NT2/D1 (cell line): ENCODE measurements at places on chromosomes 2 and 18.

DNA sequence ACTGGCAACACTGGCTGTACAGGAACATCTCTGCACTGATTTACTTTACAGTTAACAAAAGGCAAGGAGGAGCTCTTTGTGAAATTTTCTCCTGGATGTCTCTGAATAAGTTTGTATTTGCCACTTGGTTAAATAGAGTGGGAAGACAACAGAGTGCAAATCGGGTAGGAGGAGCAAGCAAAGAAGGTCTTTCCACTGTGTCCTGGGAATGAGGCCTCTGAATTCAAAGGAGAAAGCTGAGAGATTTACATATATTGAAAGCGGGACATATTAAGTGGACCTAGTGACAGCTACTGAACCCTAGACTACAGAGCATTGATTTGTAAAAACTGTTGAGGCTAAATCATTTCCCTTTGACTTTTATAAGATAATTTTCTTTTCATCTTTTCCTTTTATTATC is 117.4 kb upstream of the CHRNA1 start:
- no peak for DNase-seq

DNA sequence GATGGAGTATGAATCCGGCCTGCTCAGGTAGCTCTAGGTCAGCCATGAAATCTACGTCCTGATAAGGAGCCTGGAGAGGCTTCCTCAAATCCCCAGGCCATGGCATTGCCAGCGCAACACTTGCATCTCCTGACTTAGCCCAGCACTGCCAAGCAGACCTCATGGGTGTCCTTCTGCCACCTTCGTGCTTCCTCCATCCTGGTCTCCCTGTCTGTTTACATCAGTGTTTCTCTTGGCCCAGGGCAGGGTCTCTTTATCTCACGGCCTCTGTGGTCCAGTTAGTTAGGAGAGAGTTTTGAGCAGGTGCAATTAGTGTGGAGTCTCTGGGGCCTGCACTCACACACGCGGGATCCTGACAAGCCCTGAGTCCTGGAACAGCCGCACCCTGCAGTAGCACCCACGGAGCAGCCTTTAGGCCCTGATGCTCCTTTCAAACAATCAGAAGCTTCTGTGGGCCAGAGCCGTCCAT is 193.1 kb upstream of the ARL4C start:
- DNase-seq: no peak

DNA sequence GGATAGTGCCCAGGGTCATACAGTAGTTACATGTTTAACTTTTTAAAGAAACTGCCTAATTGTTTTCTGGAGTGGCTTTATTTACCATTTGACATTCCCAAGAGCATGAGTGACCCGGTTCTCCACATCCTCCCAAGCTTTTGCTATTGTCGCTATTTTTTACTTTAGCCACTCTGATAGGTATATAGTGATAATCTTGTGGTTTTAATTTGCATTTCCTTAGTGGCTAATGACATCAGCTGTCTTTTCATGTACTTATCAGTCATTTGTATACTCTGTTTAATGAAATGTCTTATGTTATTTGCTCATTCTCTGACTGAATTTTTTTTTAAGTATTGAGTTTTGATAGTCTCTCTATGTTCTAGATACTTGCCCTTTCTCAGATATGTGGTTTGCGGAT is 109.7 kb upstream of the HS6ST1 start:
- no peak for DNase-seq

GRCh38 chr2:47905386-47906156 is 727 bp downstream of the FBXO11 start:
- no peak for DNase-seq

DNA sequence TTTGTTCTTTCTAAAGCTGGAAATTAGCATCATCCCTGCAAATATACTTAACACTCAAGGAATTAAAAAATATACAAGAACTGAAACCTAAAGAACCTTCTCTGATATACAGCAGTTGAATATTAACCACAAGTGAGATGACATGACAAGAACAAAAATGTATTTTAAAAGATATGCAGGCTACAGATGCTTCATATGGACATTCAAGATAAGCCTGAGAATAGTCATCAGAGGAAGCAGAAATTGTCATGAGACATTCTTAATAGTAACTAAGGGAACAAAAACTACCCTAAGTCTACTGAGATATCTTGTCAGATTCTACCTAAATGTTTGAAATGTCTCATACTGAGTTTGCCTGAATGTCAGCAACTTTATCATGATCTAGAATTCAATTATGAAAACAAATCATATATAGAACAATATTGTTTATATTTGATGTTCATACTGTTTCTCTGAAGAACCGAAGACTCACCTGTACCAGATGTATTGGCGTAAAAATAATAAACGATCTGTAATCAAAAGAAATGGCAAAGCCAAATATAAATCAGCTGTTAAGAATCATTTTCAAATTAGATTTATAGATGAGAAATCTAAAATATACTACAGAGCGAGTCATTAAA is 4.7 kb downstream of the NBAS start:
- no peak for DNase-seq

DNA sequence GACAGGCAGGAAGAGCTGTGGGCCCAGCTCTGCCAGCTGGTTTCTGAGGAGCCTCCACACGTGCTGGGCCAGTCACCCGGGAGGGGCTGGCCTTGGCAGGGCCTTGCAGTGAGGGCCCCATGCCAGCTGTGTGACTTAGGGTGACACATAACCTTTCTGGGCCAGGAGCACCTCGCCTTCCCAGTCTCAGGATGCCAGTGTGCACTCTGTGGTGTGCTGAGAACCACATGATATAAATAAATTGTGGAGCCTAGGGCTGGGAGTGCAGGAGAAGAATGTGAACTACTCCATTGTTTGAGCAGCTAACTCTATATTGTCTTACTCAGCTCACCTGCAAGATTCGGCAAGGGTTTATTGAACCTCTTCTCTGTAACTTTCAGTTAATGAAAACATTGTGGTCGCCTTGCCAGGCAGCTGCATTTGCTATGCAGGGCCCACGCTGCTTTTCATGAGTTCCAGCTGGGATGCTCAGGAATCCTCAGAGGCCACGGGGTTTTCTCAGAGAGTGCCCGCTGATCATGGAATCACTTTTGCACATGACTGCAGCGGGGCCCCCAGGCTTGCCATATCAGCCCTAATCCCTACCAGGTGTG is 222.3 kb downstream of the SH3RF3 start:
- DNase-seq: no peak
